ENCODE measurements at places on chromosomes 2 and 18. TPM values are rescaled to one million over a fixed set of nuclear protein-coding genes. Genes with fewer than 3 reads are reported as not detected.

UGT1A10 gene
- total RNA-seq: not detected

SH3BP4 gene
- 1.5 TPM for total RNA-seq

CDK5R2 gene
- 0.12 TPM for total RNA-seq

TUBA4A gene
- 213 TPM for total RNA-seq

FAM237A gene
- not detected for total RNA-seq

NAGK gene
- total RNA-seq: 221 TPM

TUBA4B gene
- total RNA-seq: not detected

GCG gene
- not detected for total RNA-seq
